ENCODE measurements at places on chromosomes 6 and 20.

GRCh38 chr6:139371421-139372203 lies 2.8 kb downstream of the CITED2 start:
- DNase-seq = peak; percentile 46

DNA sequence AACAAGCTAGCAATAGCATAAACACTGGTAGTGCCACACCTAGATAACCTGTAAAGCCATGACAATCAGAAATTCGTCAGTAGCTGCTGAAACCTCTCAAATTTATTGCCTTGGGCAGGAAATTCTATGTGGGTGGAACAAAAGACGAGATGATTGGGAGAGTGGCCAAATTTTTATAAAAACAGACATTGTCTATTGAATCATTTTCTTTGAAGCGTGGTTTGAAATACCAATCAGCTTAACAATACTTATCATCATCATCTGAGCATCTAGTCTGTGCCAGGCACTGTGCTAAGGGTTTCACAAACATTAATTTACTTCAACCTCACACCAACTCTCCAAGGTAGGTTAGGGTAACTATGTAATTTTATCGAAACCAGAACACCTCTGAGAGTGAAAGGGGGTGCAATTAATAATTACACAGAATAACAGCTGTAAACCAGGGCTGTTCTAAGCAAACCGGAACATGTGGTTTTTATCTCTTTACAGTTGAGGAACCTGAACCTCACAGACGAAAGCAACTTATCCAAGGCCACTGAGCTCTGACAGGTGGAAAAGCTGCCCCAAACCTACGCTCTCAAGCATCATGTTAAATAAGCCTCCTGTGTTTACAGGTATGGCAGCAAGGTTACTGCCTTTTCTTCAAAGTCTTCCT lies 43.4 kb downstream of the NHSL1 start:
- DNase-seq = peak; percentile 55

GRCh38 chr6:81806793-81807565 lies 54.5 kb upstream of the TENT5A start:
- no peak for DNase-seq

- DNase-seq = peak; percentile 5
Measured at GRCh38 chr6:145428706-145429105, 306.6 kb downstream of the EPM2A start.

- no peak for DNase-seq
Measured at GRCh38 chr6:169798764-169799473, 47.5 kb downstream of the ERMARD start.

DNA sequence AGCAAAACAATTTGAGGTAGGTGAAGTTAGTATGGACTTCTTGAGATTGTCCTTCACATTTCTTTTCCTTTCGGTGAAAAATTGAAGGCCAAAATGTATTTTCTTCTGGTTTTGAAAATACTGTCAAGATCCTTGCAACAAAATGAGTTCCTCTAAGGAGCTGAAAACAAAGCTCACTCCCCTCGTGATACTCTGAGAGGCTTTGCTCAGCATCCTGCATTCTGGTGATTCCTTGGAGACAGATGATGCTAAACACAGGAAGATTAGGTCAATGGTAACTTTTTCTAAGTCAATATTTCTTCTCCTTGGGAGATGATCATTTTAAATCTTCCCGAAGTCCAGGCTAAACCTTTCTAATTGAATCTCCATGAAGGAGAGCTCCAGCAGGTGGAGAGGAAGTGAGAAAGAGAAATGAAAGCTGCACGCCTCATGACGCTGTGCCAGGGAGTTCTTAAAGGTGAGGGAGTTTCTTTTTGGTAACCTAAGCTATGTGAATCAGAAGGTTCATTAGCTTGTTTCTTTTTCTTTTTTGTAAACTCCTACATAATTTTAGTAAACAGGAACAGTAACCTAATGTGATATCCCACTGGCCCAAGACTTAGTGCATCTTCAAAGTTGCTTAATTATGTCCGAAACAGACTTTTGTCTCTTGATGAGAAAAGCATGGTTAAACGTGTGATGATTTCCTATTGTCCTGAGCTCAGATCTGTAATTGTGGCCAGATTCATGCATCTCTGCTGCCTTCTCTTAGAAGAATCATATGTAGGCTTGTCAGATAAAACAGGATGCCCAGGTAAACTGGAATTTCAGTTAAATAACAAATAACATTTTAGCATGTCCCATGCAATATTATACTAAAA lies 15.0 kb downstream of the ESR1 start:
- DNase-seq = no peak

GRCh38 chr6:13075141-13075845 lies 253.0 kb downstream of the TBC1D7 start:
- no peak for DNase-seq

DNA sequence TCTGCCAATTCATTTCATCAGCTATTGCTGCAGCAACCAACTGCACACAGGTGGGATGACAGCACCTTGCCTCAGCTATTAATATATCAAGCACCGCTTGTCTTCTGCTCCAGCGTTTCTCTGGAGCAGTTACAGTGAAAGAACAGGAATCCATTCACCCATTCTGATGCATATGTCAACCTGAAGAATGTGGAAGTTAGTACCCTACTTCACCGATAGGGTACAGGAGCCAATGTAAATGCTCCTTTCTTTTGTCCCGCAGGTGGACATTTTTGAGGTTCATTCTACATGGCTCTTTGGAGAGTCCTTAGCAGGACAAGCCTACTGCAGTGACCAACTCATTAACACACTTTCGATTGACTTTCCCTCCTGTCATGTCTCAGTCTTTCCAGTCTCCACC lies 139.9 kb upstream of the PRND start:
- DNase-seq = no peak

DNA sequence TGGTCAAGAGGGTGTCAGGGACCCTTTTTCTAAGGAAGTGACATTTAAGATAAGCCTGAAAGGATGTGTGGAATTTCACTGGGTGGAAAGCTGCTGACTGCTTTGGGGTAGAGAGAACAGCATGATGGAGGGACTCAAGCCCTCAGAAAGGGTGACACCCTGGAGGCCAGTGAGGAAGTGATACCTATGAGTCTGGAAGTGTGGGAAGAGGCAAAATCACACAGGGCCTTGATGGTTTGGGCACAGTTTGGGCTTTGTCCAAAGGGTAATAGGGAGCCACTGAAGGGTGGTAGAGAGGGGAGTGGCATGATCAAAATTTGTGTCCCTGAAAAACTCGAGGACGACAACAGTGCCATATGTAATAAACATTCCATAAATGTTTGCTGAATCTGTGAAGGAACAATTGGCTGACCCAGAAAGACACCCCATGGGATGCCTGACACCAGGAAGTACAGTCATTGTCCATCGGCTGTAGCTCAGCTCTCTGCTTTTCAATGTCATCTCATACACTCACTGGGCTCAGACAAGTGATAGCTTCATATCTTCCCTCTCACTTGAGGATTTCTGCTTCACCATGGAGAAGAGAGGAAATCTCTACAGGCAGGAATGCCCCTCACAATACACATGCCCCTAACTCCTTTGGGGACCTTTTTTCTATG lies 21.3 kb downstream of the CASS4 start:
- peak; percentile 79 for DNase-seq

GRCh38 chr20:16505894-16506293 lies 67.4 kb downstream of the KIF16B start:
- no peak for DNase-seq
